ENCODE measurements at places on chromosomes 2 and 18.

DNA sequence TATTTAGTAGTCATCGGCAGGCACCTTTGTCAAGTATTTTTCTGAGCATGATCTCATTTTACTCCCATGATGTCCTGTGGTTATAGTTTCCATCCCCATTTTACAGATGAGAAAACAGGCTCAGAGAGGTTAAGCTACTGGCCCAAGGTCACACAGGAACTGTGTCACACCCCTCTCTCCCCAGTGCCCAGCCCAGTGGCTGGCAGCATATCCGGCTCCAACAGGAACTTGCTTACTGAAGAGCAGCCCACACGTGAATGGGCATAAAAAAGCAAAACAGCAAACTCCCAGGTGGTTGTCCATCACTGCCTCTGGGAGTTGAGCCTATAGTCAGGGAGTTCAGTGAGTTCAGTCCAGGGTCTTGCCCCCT, 8.3 kb upstream of the KLF11 start:
- no peak for DNase-seq

DNA sequence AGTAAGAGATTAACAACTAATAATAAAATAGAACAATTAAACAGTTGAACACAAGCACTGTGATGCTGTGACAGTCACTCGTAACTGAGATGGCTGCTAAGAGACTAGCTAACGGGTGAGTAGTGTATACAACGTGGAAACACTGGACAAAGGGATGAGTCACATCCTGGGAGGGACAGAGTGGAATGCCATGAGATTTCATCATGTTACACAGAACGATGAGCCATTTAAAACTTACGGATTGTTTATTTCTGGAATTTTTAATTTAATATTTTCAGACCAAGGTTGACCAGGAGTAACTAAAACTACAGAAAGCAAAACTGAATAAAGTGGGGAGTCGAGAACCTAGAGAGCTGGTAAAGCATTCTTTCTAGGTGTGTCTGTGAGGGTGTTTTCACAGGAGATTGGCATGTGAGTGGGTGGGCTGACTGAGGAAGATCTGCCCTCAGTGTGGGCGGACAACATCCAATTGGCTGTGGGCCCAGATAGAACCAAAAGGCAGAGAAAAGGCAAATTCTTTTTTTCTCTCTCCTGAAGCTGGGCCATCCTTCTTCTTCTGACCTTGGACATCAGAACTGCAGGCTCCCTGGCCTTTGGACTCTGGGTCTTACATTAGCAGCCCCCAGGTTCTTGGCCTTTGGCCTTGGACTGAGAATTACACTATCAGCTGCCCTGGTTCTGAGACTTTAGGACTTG, 14.6 kb downstream of the TMSB10 start:
- peak; percentile 93 for DNase-seq

DNA sequence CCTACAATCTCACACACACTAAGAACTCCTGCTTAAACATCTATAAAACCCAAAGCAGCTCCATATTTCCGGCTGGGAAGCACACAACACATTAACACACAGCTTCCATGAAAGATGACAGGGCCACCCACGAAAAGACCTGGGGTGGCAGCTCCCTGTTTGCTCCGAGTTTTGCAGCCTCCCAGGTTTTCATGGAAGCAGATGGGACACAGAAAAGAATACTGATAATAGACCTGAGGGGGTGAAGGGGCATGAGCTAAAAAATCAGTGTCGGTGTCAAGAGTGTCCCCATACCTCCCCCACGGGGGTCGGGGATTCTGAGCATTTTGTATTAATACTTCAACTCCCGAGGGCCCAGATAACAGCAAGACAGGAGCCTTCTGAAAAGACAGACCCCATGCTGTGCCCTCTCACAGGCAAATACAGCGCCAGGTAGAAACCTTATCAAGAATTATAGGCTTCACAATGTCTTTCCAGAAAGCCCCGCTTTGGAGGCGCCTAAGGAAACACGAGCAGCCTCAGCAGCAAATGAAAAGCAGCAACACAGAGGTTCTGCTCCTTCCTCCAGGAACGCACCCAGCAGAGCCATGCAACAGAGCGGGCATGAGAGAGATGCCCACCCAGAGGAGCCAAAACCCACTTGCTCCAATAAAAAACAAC, 50.5 kb downstream of the ZNF516 start:
- DNase-seq, result no peak

- DNase-seq, result no peak
These were observed 226.1 kb downstream of the DOK6 start for GRCh38 chr18:69626643-69627242.

GRCh38 chr18:13560306-13560705, 166.1 kb downstream of the FAM210A start:
- no peak for DNase-seq

DNA sequence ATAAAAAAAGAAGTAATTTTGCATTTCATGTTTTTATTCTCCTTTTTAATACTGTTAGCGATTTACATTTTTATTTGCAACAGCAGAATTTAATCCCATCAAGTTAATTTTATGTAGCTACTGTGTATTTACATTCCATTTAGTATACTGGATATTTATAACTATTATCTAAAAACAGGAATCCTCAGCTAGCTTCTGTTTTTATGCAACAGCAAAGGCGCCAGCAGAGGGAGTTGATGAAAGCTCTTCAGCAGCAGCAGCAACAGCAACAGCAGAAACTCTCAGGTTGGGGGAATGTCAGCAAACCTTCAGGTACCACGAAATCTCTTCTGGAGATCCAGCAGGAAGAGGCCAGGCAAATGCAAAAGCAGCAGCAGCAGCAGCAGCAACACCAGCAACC, 26.2 kb upstream of the SNORC start:
- no peak for DNase-seq

DNA sequence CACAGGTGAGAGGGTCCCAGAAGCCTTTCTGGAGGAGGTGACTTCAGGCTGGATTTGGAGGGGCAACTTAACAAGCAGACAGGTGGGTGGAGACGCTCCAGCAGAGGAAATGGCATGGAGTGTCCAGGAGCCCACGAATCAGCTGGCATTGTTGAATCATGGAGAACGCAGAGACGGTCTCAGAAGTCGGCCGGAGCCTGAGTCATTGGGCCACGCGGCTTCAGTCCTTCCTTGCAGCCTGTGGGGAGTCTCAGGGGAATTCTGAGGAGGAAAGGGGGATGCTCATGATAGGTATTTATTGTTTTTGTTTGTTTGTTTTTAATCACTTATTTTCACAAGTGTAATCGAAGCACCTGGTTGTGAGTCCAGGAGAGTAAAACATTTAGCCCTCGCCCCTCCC, 184.6 kb upstream of the HDAC4 start:
- DNase-seq, result no peak

GRCh38 chr2:28250006-28250405, 142.7 kb upstream of the FOSL2 start:
- peak; percentile 55 for DNase-seq

DNA sequence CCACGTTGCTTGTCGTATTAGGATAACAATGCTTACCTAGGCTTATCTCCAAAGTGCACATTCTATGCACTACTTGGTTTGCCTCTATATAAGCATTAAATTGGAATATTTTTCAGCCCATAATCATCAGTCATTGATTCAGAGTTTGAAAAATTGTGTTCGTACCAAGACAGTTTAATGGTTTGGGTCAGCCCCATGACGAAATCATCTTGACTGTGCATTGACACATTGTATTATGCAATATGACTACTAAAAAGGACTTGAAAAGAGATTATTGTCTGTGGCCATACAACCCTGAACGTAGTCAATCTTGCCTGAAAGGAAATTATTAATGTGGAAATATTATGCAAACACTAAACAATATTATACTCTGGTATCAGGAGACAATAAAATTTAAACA, 141.3 kb downstream of the EML6 start:
- DNase-seq, result no peak

GRCh38 chr2:15180379-15180778, 380.8 kb downstream of the NBAS start:
- DNase-seq, result no peak

GRCh38 chr2:172246649-172247048, 143.9 kb upstream of the DLX2 start:
- DNase-seq, result no peak

- DNase-seq, result no peak
These were observed 8.9 kb upstream of the REL start for GRCh38 chr2:60872510-60872928.

DNA sequence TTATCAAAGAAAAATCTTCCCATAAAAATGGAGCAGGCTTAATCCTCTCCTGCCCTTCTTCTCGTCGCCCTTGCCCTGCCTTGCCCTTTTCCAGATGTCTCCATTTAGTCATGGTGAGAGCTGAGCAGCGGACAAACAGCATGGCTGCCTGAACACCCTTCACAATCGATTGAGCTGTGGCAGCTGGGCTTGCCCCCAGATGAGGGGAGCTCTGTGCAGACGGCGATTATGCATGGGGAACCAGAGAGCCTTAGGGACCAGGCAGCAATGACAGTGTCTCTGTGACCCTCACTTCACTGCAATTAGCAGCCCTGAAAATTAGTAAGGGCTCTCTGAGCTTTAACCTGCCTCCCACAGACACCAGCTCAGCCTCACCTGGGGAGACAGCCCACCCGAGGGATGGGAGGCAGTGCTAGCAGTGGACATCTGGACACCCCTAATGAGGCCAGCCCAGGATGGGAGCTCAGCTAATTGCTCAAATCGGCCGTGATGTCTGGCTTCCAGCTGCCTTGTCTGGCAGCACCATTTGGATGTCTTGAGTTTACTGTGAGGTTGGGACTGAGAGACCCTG, 365.7 kb downstream of the TNS1 start:
- DNase-seq, result no peak

GRCh38 chr2:182545420-182546167, 118.8 kb upstream of the PDE1A start:
- no peak for DNase-seq

- no peak for DNase-seq
These were observed 1436.4 kb downstream of the SUCLG1 start for GRCh38 chr2:83022631-83023210.

Measured in foreskin melanocyte (primary cell).